ENCODE measurements at places on chromosomes 6 and 20. TPM values are rescaled to one million over a fixed set of nuclear protein-coding genes. Genes with fewer than 3 reads are reported as not detected.

The RSPH9 gene
- total RNA-seq, result 0.50 TPM

GRCh38 chr6:37273690-37274089 lies 15.7 kb upstream of the TMEM217 start:
- DNase-seq, result no peak

DNA sequence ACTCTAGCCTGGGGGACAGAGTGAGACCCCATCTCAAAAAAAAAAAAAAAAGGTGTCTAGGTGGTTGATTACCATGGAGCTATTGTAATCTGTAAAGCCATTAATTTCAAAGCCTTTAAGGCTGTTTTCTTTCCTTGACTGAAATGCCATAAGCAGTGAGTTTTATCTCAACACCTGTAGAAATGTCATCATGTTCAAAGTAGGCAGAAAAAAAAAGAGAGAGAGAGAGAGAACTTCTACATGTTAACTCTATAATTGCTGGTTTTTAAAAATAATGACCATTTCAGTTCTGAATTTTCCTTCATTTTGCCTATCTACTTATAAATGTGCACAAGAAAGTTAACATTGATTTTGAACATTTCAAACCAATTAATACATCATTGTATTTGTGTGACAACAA lies 29.7 kb upstream of the POLR1H start:
- no peak for DNase-seq

DNA sequence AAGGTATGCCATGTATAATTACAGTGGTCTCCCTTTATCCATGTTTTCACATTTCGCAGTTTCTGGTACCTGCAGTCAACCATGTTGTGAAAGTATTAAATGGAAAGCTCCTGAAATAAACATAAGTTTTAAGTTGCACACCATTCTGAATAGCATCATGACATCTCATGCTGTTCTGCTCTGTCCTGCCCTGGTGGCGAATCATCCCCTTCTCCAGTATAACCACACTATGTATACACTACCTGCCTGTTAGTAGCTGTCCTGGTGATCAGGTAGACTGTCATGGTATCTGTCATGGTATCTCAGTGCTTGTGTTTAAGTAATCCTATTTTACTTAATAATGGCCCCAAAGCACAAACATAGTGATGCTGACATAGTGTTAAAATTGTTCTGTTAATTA lies 97.1 kb downstream of the ZFAND3 start:
- DNase-seq, result no peak

DNA sequence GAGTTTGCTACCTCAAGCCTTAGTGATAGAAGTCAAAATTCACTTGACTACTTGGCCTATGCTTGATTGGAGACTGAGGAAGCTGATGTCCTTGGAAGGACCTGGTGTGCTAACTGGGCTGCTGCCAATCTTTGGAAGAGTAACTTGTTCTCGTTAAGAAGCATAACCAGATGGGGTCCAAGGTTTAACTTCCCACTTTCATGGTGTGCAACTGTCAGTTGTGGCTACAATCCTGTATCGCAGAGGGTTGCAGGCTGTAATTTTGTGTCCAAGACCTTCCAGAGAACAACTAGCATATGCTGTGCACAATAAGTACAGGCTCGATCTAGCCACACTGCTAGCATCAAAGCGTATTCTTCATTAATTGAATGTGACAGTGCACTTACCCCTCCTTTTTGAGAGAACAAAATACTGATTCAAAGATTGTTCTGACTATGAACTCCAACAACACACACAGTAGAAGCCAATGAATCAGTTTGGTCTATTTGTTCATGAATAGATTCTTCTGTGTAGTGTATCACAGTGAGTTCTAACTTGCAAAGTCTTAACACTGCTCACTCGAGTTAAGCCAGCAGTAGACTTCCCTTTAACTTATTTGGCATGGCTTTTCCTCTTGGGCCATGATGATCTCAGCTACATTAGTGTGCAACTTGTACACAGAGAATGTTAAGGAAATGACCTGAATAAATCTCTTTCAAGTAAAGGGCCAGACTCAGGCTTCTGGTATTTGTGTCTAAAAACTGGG lies 15.8 kb upstream of the PLCB1 start:
- no peak for DNase-seq

The SCUBE3 gene
- 2.7 TPM for total RNA-seq

- DNase-seq, result no peak
Observed at GRCh38 chr6:148524471-148524882, 181.8 kb downstream of the SASH1 start.

DNA sequence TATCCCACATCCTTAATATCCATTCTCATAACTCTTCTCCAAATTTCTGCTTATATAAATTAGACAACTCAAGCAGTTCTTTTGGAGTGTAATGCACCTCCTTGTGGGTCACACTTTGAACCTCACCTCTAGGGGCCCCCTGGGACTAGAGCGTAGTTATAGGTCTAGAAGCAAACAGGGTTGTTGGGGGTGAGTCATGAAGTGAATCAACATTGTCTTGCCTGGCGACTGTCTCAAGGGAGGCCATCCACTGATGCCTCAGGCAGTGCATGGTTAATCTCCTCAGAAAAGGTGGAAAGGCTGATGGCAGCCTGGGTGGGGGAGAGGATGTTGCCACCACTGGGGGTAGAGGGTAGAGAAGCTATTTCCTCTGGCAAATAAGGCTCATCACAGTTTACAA lies 129.1 kb downstream of the TNFRSF21 start:
- peak; percentile 31 for DNase-seq

DNA sequence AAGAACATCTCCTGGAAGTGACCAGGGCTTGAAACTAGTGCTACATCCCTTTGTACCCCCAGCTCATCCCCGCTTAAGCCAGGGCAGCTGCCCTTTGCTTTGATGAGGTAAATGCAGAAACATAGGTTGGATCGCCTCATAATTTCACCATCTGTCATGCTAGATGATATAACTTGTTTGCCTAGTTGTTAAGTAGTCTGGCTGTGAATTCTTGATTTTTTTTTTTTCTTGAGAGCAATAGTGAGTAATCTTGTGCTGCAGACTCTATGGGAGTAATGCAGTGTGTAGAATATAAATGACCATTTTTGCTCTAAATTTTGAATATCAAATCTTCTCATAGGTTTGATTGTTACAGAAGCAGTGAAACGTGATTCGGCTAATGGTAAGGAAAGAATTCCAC lies 4.1 kb downstream of the TRDN start:
- DNase-seq, result no peak

DNA sequence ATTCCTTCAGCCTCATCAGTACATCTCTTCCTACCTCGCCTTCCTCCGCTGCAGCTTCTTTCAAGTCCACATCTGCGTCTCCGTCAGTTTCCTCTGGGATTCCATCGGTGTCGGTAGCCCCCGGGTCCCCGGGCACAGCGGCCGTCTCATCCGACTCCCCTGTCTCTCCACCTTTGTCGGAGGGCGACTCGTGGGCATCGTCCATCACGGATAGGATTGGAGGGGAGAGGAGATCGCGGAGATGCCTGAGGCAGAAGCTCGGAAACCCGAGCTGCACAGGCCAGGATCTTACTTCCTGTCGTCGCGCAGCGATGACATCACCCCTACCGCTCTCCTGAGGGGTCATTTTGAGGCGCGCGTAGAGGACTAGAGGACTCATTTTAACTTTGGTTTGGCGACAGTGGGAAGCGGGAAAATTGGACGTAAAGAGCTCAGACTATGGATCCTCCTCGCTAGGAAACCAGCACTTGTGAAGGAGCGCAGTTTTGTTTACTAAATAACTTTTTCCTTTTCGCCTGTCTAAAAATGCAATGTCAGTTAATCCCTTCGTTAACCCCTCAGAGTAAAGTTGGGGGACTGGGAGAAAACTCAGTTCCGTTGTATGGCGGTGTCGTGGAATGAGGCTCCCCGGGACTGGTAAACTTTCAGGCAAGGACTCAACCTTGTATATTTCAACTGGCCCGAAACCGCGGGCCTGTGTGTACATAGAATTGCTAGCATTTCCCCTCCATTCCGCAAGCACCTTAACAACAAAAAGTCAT lies at the start of gene TAF11:
TSS of gene TAF11 (minus strand) at position 290 of the 761 bp plus-strand sequence. CDS start at position 205, 85 bp downstream.
- DNase-seq, result peak; percentile 95

- DNase-seq, result no peak
Observed at GRCh38 chr6:85551264-85551663, 42.4 kb downstream of the SNX14 start.

The NKX2-4 gene
- 0.15 TPM for total RNA-seq

GRCh38 chr6:11042750-11043377 lies 1.2 kb downstream of the ELOVL2 start:
- DNase-seq, result no peak

- DNase-seq, result no peak
Observed at GRCh38 chr6:143804835-143805239, 38.3 kb upstream of the LTV1 start.

The ABHD16B gene
- not detected for total RNA-seq

- DNase-seq, result no peak
Observed at GRCh38 chr6:13508711-13509705, 21.6 kb upstream of the GFOD1 start.

GRCh38 chr6:8983202-8983688 lies 547.9 kb upstream of the SLC35B3 start:
- peak; percentile 78 for DNase-seq

The FAM209A gene
- not detected for total RNA-seq

DNA sequence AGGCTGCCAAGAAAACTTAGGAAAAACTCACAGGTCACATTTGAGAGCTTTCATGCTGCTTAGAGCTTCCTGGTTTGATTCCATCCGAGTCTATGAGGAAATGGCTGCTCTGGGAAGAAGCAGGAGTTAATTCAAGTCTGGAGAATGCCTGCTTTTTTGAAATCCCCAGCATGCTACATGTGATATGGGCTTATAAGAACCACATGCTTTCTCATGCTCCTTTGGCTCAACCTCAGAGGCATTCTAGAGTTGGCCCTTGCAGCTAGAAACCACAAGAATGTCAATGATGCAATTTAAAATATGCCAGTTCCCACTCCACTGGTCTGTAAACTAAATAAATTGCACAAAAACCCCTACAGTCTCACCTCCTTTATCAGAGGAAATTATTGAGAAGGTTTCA lies 142.9 kb upstream of the OLIG3 start:
- DNase-seq, result no peak

The LST1 gene
- not detected for total RNA-seq

The MYT1 gene
- 0.79 TPM for total RNA-seq

The LRFN2 gene
- 0.13 TPM for total RNA-seq

DNA sequence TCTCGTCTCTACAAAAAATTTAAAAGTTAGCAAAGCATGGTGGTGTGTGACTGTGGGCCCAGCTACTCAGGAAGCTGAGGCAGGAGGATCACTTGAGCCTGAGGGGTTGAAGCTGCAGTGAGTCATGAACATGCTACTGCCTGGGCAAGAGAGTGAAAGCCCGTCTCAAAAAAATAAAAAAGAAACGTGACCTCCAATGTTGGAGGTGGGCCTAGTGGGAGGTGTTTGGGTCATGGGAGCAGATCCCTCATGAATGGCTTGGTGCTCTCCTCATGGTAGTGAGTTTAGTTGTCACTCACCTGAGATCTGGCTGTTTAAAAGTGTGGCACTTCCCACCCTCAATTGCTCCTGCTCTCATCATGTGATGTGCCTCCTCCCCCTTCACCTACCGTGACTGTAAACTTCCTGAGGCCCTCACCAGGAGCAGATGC lies 24.3 kb downstream of the RBL1 start:
- no peak for DNase-seq

The NFATC2 gene
- 0.61 TPM for total RNA-seq

DNA sequence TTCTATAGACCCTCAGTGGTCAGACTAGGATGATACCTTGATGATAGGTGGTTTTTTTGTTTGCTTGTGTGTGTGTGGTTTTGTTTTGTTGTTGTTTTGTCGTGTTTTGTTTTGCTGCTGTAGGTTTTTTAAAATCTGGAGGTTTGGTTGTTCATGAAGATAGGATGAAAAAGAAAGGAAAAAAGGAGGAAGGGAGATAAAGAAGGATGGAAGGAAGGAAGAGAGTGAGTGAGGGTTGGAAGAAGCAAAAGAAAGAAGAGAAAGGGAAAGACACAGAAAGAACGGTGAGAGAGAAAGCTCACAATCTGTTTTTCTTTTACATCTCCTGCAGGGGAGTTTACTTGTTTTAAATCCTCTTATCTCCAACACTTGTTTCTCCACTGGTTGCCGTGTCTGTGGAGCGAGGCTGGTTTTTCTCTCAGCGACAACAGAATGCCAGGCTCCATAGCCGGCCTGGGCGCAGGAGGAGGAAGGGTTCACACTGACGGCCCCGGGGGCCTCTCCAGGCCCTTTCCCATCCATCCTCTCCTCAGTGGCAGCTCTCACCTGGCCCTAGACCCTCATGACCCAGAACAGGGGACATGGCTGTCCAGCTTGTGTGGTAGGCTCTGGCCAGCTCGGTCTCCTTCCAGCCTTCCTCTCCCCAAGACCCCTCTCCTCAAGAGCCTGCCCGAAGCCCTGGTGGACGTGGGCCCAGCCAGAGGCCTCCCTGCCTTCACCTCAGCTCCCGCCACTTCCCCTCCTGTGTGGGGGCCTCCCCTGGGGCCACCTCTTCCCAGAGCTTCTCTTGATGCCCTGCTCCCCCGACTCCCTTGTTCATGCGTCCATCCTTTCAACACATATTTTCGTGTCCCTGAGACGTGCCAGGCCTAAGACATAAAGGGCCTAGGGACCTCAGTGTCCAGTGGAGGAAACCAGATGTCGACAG lies 168.4 kb downstream of the VEGFA start:
- DNase-seq, result peak; percentile 20

The SAPCD1 gene
- 3.2 TPM for total RNA-seq

- DNase-seq, result no peak
Observed at GRCh38 chr6:7328243-7328642, 15.2 kb upstream of the SSR1 start.

GRCh38 chr6:41639809-41640371 lies 1.6 kb downstream of the MDFI start:
- DNase-seq, result peak; percentile 62

GRCh38 chr6:92582211-92582610 lies 837.1 kb downstream of the EPHA7 start:
- no peak for DNase-seq

The NKX2-2 gene
- total RNA-seq, result 0.11 TPM

- peak; percentile 36 for DNase-seq
Observed at GRCh38 chr6:13229205-13230085, 98.9 kb downstream of the TBC1D7 start.

GRCh38 chr6:25035512-25036435 lies 100.0 kb upstream of the RIPOR2 start:
- DNase-seq, result no peak

The FAM209B gene
- 0.92 TPM for total RNA-seq

DNA sequence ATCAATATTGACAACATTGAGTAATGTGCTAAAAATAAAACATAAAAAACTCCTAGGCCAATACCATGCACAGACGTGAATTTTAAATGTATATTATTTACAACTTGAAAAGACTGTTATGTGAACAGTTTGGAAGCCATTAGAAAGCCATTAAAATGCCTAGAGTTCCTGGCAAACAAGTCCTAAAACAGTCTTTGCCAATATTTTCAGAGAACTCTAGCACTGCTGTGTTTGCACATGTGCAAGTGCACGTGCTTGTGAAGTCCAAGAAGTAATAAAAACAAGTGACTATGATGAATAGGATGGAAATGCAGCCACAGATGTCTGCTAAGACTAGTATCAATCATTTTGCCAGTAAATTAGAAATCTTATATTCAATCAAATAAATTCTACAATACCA lies 1447.6 kb downstream of the GRIK2 start:
- DNase-seq, result no peak
